Esophagus squamous epithelium (tissue), 5 donors: ENCODE measurements at places on chromosomes 7 and 10.

DNA sequence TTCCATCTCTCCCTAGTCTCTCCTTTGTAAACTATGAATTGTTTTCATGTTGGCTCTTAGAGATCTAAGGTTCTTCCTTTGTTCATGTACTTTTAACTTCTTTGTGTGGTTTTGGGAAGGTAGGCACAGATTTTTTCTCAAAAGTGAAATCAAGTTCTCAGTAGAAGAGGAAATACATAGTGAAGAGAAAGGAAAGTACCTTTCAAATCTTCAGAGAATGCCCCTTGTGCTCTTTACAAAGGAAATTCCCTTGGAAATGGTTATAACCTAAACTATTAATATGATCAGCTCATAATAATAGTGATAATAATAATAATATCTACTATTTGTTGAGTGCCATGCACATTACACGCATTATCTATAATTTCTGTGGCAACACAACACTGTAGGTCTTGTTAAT lies 318.5 kb downstream of the PRPF18 start:
- DNase-seq, result no peak

GRCh38 chr10:21432266-21432665 lies 93.2 kb downstream of the SKIDA1 start:
- no peak for DNase-seq

- no peak for DNase-seq
Observed at GRCh38 chr7:156152390-156152789, 340.1 kb upstream of the SHH start.

- DNase-seq, result no peak
Observed at GRCh38 chr7:56570968-56571367, 454.8 kb upstream of the NUPR2 start.

DNA sequence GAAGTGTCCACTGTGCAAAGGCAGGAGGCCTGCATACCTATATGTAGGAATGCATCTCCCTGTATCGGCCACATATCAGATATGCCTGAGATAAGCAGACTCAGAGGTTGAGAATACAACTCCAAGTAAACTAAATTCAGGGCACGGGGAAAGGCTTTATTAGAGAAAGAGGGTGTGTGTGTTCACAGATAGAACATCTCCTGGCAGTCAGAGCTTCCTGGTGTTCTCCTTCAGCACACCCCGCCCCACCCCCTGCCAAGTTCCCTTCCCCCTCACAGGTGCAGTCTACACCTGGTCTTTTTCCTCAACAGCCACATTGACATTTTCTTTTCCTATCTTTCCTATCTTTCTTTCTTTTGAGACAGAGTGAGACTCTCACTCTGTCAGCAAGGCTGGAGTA lies 17.1 kb downstream of the GBX1 start:
- DNase-seq, result no peak

DNA sequence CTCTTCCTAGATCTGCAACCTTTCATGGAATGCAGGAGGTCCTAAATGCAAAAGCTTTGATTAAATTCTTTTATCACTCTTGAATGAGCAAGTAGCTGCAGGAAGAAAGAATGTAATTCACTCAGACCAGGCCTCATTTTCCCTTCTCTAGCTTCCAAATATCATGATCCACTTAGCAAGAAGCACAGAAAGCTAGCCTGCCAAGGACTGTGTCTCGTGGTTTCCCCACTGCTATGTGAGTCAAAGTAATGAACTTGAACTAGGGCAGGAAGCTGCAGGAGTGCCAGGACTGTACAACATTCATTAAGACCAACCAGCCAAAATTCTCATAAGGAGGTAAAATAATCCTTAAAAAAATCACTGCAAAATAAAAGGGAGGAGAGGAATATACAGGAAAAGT lies 379.2 kb downstream of the CALN1 start:
- no peak for DNase-seq

- no peak for DNase-seq
Observed at GRCh38 chr7:139769761-139770160, 8.0 kb downstream of the HIPK2 start.

DNA sequence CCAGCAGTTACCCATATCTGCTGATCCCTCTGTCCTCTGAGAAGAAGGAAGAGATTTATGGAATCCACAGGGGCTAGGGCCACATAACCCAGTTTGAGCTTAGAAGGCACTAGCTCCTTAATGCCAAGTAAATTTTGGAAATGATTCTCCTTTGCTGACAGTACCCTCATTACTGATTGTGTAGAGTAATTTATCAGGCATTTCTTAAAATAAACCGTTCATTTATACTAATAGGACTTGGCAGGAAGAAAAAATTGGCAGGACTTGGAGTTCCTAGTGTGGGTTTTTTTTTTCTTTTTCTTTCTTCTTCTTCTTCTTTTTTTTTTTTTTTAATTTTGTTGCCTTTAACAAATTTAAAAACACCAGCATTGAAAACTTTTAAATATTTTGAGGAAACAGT lies 645.7 kb downstream of the SUGCT start:
- DNase-seq, result no peak

GRCh38 chr10:71379118-71379766 lies 17.5 kb upstream of the CDH23 start:
- no peak for DNase-seq

GRCh38 chr7:90850471-90850870 lies 254.3 kb downstream of the CDK14 start:
- DNase-seq, result no peak

DNA sequence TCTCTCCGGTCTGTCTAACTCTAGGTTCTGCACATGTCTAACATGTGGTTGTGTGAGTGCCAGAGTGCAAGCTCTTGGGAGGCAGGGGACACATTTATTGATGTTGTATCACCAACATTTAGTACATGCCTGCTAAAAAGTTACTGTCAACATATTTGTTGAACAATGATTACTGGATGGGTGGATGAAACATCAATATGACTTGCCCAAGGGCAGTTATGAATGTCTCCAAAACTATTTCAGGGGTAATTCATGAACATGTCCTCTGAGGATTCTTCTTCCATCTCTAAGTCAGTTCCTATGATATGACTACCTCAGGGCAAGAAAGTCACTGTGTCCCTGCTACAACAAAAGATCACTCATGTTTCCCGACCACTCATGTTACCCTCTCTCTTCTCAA lies 91.3 kb upstream of the STEAP1B start:
- DNase-seq, result no peak

- no peak for DNase-seq
Observed at GRCh38 chr7:123533929-123534382, 439 bp downstream of the IQUB start.

DNA sequence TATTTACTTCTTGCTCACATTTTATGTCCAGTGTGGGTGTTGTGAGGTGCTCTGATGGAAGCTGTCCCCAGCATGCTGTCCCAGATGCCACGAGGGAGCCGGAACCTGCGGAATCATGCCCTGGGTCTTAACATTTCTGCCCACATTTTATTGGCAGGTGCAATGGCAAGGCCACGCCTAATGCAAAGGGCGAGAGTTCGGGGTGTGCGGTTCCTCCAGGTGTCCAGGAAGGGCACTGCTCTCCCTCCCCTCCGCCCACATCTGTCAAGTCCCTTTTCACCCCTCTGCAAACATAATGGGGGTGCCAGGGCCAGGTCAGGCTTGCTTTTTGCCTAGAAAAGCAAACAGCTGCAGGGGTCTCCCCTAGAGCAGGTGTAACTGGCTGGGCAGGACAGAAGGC lies 16.4 kb downstream of the PDAP1 start:
- no peak for DNase-seq

- DNase-seq, result no peak
Observed at GRCh38 chr7:49639068-49639593, 134.3 kb upstream of the VWC2 start.

DNA sequence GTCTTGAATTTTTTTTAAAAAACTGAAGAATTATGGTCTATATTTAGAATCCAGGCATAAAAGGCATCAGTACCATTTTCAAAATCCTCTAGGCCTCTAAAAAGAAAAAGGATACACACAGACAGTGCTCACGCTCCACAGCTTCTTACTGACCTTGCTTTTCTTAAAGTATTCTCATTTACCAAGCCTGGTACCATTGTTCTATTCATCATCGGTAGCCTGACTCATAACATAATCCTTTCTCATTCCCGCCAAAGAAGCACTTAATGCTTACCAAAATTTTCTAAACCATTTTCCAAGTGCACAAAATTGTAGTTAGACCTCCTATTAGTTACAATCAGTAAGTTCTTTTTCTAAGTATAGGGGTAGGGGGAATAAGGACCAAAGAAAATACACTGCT lies 54.6 kb downstream of the ATE1 start:
- no peak for DNase-seq

DNA sequence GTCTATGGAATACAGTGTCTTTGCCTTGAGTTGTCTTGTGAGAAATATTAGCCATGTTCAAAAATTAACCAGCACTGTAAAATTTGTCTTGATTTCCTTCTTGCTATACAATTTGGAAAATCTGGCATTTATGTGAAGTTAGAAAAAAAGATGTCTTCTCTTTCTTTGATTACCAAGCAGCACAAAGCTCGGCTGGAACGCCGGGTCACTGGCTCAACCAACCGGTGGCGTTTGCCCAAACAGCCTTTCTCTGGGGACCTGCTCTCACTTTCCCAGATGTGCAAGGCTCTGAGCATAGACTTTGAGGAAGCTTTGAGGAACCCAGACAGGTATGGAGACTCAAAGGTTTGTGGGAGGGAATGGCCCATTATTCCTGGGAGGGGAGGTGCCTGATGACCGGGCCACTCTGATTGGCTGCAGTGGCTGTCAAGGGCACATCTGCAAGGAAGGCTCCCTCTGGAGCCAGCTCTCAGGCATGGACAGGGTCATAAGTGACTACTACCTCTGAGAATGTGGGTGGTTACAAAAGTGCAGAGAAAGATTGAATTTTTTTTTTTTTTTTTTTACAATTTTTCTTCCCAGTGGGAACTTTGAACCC lies 5.6 kb downstream of the BTBD16 start:
- DNase-seq, result no peak

GRCh38 chr10:123160311-123160980 lies 6.2 kb downstream of the BUB3 start:
- no peak for DNase-seq

DNA sequence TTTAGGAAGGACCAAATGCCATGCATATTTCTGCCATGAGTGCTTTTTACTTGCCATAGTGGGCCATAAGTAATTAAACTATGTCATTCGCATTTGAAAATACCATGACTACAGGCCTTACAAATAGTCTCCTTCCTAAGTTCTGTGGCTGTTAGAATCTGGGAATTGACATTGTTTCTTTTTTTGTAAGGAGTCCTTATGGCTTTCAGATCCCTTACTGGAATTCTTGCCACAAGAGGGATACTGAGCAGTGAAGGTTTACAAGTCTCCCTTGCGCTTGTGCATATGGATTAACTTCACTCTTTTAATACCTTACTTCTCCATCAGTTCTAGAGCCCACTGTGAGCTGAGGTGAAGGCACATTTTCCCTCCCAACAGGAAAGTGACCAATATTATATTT lies 166.0 kb downstream of the NRG3 start:
- no peak for DNase-seq

GRCh38 chr7:74083928-74084721 lies 521 bp downstream of the LIMK1 start:
- no peak for DNase-seq

GRCh38 chr7:140594131-140594691 lies 46.4 kb downstream of the DENND2A start:
- no peak for DNase-seq

- no peak for DNase-seq
Observed at GRCh38 chr10:43861966-43862751, 213.5 kb upstream of the ZNF32 start.

- no peak for DNase-seq
Observed at GRCh38 chr7:143279186-143280098, 5.3 kb upstream of the TMEM139 start.

- DNase-seq, result no peak
Observed at GRCh38 chr10:71580926-71581325, 138.7 kb downstream of the C10orf105 start.

DNA sequence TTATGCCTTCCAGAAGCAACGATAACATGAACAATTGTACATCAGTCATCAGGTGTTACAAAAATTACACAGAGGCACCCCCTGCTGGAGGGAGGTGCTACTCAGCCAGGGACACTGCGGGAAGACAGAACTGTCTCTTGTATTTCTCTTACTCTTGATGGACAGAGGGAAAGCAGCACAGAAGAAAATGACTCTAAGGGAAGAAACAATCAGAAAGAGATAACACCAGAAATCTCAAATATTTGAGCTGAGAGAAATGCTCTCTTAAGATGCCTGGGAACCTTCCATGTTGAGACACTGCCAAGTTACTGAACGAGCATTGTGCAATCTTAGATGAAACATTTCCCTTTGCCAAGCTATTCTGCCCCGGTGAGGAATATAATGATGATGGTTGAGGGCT lies 227.6 kb upstream of the NPSR1 start:
- no peak for DNase-seq

- no peak for DNase-seq
Observed at GRCh38 chr10:10010397-10010796, 1007.3 kb upstream of the CELF2 start.

GRCh38 chr7:90678986-90679385 lies 82.9 kb downstream of the CDK14 start:
- DNase-seq, result no peak

DNA sequence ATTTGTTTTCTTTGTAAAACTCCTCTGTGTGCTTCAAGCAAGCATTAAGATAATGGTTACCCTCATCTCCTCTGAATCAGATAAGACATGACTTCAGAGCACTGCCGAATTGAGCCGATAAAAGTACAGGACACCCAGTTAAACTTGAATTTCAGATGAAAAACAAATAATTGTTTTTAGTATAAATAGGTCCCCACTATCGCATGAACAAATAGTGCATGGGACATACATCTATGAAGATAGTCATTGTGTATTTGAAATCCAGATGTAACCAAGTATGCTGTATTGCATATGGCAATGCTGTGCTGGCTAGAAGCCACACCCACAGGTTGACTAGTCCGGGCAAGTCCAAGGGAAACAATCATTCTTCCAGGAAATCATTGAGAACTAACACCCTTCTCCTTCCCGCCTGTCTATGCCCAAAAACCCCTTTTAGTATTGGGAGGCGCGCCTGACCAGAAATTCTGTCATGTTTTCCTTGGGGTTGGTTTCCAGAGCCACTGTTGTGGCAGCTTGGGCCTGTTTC lies 12.6 kb upstream of the FGFR2 start:
- DNase-seq, result no peak

DNA sequence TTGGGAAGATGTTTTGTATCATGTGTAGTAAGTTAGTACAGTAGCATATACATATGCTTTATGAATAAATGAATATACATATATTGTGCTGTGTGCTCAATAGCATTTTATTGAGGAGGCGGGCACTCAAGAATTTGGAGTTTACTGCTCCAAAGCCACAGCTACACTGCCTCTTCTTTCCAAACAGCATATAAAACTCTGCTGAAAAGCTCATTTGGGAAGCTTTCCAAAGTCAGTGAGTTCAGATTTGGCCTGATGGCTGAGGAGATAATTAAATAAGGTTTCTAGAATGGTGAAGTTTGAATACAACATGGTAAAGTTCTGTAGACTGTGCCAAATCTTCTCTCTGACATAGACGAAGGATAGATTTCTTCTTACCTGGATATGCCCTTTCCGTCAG lies 29.8 kb downstream of the CDK1 start:
- no peak for DNase-seq

DNA sequence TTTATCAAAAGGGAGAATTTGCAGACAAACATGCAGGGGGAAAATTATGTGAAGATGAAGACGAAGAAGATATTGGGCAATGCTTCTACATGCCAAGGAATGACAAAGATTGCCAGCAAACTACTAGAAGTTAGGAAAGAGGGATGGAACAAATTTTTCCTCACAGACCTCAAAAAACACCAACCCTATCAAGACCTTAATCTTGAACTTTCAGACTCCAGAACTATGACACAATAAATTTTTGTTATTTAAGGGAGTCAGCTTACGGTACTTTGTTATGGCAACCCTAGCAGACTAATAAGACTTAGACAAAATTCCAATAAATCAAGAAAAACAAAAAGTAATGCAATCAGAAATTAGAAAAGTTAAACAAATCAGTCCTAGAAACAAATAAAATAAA lies 280.0 kb upstream of the GNAI1 start:
- no peak for DNase-seq
